Naive thymus-derived CD4-positive, alpha-beta T cell (primary cell): ENCODE measurements at places on chromosomes 12 and 14. TPM values are rescaled to one million over a fixed set of nuclear protein-coding genes. Genes with fewer than 3 reads are reported as not detected.

DNA sequence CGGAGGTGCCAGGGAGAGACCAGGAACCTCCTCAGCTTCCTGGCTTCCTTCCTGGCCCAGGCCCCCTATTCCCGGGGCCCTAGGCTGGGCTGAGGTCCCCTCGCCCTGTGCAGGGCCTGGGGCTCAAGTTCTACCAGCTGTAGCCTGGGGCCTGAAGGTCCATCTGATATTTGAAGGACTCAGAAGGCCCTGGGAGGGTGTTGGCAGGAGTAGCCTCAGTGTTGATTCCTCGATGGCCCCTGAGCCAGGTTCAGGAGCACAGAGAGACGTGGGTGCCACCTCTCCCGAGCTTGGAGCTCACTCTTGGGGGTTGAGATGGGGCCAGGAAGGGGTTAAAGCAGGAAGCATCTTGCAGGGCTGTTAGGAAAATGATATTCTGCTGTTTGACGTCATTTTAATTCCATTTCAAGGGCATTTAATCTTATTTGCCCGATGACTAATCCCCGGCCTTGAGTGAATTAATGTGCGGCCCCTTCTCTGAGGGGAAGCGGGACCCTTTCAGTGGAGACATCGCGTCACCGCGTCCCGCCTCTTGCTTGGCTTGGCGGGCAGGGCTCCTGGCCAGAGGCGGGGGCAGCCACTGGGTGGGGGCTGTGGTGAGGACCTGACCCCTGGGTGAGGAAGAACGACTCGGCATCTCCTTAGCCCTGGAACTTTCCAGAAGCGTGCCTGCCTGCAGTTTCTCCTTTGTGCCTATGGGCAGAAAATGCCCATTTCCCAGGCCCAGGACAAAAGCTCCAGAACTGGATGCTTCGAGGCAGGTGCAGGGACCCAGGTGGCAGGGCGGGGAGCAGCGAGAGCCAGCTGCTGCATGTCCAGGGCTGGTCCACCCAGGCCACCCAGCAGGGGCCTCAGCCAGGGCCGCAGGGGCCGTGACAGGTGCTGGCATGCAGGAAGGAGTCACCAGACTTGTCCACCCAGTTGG lies 158.3 kb downstream of the KIF26A start:
- no peak overlapping the region for H3K4me3 ChIP-seq
- no peak overlapping the region for H3K27ac ChIP-seq
- H3K36me3 ChIP-seq, result no peaks in the 10 kb centered on the region
- DNase-seq, result no peak
- H3K4me1 ChIP-seq, result no peaks in the 10 kb centered on the region
- H3K27me3 ChIP-seq, result no peaks in the 10 kb centered on the region

- H3K27ac ChIP-seq, result no peak overlapping the region
- H3K4me3 ChIP-seq, result no peak overlapping the region
- H3K27me3 ChIP-seq, result no peaks in the 10 kb centered on the region
- no peak for DNase-seq
Measured at GRCh38 chr14:105660816-105661531, 134.6 kb downstream of the TMEM121 start.

- H3K27ac ChIP-seq, result no peak overlapping the region
- no peaks in the 10 kb centered on the region for H3K27me3 ChIP-seq
- no peak for DNase-seq
- H3K36me3 ChIP-seq, result peaks cover 13% of the 10 kb centered on the region
- H3K4me1 ChIP-seq, result no peaks in the 10 kb centered on the region
- no peak overlapping the region for H3K4me3 ChIP-seq
Measured at GRCh38 chr14:74906925-74907521, 16.0 kb downstream of the RPS6KL1 start.

- no peaks in the 10 kb centered on the region for H3K4me1 ChIP-seq
- no peak overlapping the region for H3K4me3 ChIP-seq
- H3K27me3 ChIP-seq, result no peaks in the 10 kb centered on the region
Measured at GRCh38 chr12:79162948-79163347, 298.4 kb downstream of the SYT1 start.

The RFLNA gene
- total RNA-seq, result not detected in 2 replicates

The PLEK2 gene
- 2.6 TPM for total RNA-seq

The CD4 gene
- 188 TPM for total RNA-seq

The DBX2 gene
- not detected for total RNA-seq

The HSPB8 gene
- not detected for total RNA-seq
